CD4-positive, alpha-beta T cell treated with Interleukin-6 at 100 ng/mL for 8 hours (primary cell): ENCODE measurements at places on chromosomes 11 and 22.

DNA sequence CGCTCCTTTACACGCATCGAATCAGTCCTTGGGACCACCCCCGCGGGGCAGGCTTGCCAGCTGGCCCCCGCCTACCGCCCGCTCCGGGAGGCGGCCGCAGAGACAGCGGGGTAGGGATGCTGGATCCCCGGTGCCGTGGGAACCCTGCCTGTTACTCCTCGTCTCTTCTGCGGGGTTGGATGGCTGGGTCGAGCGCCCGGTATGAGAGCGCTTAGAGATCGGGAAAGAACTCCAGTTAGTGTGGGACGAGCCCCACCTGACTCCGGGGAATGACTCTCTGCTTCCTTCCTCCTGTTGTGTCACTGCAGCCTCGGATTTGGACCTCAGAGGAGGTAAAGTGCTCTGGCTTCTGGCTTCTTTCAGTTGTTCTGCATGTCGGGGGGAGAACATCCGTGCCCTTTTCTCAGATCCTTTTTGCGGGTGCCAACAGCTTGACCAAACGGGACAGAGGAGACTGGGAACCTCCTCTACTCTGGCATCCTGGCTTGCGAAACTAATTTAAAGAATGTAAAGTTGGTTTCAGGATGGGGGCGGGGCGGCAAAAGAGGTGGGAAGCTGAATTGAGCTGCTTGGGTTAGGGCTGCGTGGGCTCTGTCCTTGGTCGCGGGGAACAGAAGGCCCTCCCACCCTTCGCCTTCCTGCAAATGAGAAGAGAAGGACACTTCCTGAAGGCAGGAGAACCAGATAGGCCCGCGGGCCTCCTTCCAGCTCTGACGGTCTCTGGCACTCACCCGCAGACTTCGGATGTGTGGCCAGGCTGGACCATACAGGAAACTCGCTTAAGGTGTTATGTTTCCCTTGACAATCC lies 938 bp downstream of the LAYN start:
- no peak for DNase-seq

DNA sequence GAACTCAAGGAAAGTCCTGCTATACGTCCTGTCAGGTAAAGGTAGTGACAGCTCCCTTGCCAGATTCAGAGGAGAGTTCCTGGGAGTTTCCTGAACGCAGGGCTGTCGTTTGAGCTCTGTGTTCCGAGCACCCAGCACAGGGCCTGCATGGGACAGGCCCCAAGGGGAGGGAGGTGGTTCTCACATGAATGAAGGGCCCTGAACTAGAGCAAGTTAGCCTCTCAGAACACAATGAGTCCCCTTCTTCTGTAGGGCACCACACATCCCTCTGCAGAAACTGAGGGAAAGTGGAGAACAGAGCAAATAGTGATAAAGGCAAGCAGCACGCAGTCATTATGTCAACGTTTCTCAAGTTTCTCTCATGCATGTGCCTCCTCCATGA lies 35.3 kb downstream of the NEU3 start:
- DNase-seq = no peak

GRCh38 chr11:65834202-65834601 lies 439 bp downstream of the SNX32 start:
- DNase-seq = no peak

DNA sequence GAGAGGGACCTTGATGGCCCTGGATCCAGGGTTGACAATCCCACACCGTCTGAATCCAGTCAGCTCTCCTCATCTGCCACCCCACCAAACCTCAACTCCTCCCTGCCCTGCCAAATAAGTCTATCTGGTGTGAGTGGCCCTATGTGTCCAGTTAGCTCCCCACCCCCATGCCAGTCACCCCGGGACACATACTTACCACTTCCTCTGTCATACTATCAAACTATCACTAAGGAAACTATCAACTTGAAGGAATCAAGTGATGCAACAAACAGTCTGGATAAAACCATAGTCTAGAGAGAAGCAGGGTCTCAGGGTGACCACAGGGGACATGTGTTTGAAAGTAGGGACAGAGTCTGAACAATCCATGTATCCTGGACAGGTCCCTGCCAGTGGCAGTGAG lies 13.2 kb upstream of the CSF2RB start:
- DNase-seq = no peak
